CD4-positive, alpha-beta T cell treated with Interleukin-10 for 1 hour (primary cell): ENCODE measurements at places on chromosomes 1 and 21.
A peak's percentile ranks its signal among the peaks of the same experiment; 100 is the strongest.

- no peak for DNase-seq
Measured at GRCh38 chr1:213041443-213041842, 9.6 kb upstream of the RPS6KC1 start.

- no peak for DNase-seq
Measured at GRCh38 chr1:200706111-200706814, 32.4 kb upstream of the CAMSAP2 start.

- DNase-seq, result no peak
Measured at GRCh38 chr1:39646232-39647081, 7.0 kb upstream of the HEYL start.

DNA sequence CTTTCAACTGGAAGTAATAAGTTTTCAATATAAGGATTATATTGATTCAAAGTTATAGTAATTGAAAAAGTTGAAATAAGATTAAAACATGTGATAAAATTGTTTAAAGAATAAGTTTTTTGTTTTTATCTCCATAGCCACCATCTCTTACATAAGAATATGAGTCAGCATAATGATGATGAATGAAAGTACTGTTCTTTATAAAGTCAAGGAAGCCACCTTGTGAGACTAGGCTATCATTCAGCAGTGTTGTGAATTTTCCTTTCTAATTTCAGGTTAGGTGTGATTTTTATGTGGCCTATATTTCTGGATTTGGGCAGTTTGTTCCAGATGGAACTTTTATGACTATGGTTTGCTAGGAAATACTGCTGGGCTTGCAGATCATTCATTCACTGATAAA lies 22.4 kb upstream of the ASB17 start:
- DNase-seq, result no peak

GRCh38 chr1:235601104-235601503 lies 48.5 kb downstream of the GNG4 start:
- peak; percentile 13 for DNase-seq

GRCh38 chr21:16192902-16193301 lies 463.1 kb downstream of the USP25 start:
- no peak for DNase-seq

DNA sequence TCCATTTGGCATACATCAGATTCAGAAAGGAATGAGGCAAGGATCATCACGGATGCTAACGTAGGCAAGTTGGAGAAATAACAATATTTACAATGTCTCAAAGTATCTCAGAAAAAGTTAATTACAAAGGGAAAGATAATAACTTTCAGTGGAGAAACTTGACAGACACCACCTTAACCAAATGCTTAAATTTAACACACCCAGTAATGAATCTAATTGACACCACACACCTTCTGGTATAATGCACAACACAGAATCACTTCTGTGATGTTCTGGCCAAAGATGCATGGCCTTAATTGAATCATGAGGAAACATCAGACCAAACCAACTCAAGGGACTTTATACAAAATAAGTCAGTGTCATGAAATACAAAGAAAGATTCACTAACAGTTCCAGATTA lies 23.1 kb downstream of the USP48 start:
- no peak for DNase-seq

DNA sequence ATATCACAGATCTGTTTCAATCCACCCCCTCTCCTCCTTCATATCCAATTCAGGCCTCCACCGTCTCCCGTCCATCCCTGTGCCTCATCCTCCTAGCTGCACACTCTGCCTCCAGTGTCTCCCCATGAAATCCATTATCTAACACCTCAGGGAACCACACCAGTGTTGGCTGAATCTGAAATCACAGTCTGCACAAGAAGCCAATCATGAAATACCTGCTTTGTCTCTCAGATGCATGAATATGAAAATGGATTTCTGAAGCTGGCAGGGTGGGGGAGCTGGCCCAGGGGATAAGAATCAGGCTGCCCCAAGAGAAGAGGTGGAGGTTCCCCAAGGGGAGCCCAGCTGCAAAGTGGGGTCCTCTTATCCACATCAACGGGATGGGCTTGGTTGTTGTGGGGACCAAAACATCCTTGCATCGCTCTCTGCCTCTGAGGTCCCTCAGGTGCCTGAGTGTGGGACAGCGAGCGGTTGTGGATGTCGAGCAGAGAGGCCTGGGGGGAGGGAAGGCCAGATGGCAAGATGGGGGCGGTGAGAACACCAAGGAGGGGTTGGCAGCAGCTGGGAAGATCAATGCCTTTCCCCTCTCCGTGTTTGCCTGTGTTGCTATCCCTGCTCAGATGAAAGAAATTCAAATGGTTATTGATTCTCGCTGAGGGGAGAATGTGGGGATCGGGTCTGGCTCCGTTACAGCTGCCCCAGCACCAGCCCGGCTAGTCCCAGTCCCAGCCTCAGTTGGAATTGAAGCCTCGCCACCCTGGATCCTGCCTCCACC lies 237.3 kb upstream of the POU3F1 start:
- no peak for DNase-seq

DNA sequence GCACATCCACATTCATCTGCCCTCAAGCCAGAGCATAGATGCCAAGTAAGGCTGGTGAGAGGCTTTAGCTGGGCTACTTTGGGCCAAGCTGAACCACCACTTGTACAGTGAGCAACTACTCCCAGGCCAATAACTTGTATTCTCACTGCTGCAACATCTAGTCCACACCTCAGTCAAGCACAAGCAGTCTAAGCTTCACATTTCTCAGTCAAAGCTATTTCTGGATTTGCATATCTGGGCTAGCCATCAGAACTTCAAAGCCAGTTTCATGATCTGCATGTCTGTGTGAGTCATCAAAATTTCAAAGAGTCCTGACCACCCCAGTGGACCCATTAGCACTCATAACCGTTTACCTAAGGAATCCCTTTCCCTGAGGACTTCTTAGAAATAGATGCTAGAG lies 77.7 kb upstream of the DIRAS3 start:
- no peak for DNase-seq

DNA sequence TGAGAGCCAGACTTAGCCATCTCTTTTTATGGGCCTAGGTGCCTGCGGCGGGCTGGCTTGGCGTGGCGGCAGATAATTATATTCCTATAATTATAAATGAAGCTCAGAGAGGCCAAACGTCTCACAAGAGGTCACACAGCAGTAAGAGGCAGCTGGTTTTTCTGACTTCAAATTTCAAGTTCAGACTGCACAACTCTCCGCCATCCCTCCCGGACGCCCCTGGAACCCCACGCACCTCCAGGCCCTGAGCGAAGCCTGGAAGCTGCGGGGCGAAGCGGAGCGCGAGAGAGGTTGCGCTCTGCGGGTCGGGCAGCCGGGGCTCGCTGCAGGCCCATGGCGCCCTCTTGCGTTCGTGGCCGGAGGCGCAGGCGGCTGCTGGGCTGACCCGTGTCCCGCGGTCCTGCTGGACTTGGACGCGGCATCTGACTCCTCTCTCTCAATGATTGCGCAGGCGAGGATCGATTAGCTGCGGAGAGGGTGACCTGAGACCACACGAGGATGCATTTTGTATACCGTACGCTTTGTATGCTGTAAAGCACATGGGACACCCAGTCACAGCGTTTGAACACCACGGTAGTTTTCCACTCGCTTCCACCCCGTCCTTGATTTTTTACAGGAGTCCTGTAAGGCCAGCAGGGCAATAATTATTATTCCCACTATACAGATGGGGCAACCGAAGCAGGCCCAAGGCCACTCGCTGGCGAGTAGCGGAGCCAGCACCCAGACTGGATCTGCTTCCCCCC lies 272.7 kb downstream of the FOXD2 start:
- DNase-seq, result peak; percentile 60

GRCh38 chr1:245310571-245311531 lies 156.1 kb downstream of the KIF26B start:
- DNase-seq, result no peak

GRCh38 chr1:27536767-27537166 lies 46.8 kb upstream of the WASF2 start:
- DNase-seq, result no peak

GRCh38 chr1:109975718-109976117 lies 8.8 kb upstream of the AHCYL1 start:
- no peak for DNase-seq

- no peak for DNase-seq
Measured at GRCh38 chr1:53737648-53738204, 1.2 kb downstream of the GLIS1 start.

GRCh38 chr21:44593598-44594405 lies 1.5 kb upstream of the KRTAP10-6 start:
- DNase-seq, result no peak

DNA sequence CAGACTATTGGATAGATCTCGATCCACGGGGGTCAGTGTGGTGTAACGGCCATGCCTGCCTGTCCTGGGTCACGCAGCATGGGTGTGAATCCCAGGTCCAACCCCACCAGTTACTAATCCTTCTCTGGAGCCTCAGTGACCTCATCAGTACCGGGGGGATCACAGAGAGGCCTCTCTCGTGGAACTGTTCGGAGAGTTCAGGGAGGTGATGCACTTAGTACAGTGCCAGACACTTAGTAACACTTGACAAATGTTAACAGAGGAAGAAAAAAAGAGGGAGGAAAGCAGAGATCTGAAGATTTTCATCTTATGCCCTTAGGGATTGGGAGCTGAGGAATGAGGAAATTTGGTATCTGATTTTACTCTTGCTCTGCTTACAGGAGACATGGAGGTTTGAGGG lies 2.9 kb downstream of the ABCA4 start:
- no peak for DNase-seq

- DNase-seq, result no peak
Measured at GRCh38 chr21:30164796-30165195, 1.8 kb downstream of the CLDN17 start.

- DNase-seq, result peak; percentile 7
Measured at GRCh38 chr1:53134961-53135734, 7.3 kb downstream of the SLC1A7 start.

DNA sequence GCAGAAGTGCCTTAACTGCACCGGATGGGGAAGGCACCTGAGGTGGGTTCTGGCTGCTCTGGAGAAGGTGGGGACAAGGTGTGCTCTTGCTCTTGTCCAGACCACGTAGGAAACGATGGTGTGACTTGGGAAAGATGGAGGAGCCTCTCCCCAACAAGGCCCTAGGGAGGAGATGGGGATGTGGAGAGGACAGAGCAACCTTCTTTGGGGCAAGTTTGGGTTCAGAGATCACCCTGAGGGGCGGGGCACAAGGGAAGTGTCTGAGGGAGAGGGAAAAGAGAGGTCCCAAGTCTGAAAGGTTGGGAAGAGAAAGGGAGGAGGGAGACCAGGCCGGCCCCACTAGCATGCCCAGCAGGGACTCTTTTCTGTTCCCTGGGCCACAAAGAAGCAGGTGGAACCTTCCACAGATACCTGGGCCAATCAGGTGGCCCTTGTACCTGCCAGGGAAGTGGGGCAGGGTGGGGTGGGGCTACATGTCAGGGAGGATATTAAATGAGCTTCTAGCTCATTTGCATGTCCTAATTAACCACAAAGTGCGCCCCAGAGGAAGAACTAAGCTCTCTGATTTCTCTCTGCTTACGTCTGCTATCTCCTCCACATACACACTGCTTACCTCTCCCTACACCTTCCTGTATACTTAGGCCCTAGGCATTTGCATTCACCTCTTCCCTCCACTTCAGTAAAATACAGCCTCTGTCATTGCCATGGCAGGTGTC lies 15.9 kb downstream of the INKA2 start:
- DNase-seq, result peak; percentile 53

GRCh38 chr1:110533230-110533629 lies 14.3 kb upstream of the KCNA10 start:
- no peak for DNase-seq

GRCh38 chr1:61119085-61119484 lies 36.7 kb downstream of the NFIA start:
- no peak for DNase-seq
